Endodermal cell (in vitro differentiated cells): ENCODE measurements at places on chromosomes 12 and 14. TPM values are rescaled to one million over a fixed set of nuclear protein-coding genes. Genes with fewer than 3 reads are reported as not detected.

DNA sequence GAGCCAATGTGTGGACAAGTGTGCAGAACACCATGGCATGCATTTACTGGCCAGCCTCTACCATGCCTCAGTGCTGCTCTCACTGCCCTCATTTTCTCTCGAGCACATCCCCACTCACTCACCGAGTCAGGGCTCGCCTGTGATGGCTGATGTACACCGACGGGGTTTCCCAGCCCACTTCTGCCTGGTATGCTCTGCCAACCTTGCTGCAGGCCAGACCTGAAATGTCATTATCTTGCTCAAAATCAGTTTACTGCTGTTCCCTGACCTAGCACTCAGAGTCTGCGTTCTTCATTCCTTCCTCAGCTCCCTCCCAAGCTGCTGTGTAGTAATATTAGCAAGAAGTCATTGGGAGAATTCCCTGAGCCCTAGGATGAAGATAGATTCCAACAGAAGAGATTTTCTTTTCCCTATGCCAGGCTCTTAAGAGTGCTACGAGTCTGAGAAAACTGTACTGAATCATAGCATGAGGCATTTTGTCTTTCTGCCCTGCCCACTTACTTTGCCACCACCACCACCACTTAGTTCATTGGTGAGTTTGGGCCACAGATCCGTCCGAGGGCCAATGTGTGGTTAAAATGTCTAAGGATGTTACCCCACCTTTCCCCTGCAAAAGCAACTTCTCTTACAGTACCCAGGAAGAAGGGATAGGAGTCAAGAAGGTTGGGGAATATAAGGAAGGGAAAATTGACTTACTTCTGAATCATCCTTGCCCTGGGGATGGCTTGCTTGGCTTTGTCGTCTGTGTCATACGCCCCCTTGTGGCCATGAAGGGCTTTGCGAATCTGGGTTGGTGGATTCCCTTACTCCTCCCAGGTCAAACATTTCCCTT is 51.0 kb downstream of the BMAL2 start:
- peaks cover 5% of the 10 kb centered on the region for H3K36me3 ChIP-seq
- H3K27ac ChIP-seq = no peak overlapping the region
- H3K4me3 ChIP-seq = no peak overlapping the region
- peak; percentile 97 for DNase-seq
- H3K27me3 ChIP-seq = no peaks in the 10 kb centered on the region

GRCh38 chr12:89576572-89577220 is 50.8 kb upstream of the POC1B start:
- H3K27ac ChIP-seq = no peak overlapping the region
- H3K27me3 ChIP-seq = no peaks in the 10 kb centered on the region
- no peak for DNase-seq

GRCh38 chr14:70130482-70130881 is 58.3 kb downstream of the SLC8A3 start:
- no peaks in the 10 kb centered on the region for H3K36me3 ChIP-seq
- no peaks in the 10 kb centered on the region for H3K27me3 ChIP-seq
- no peak overlapping the region for H3K27ac ChIP-seq
- DNase-seq = no peak
- no peak overlapping the region for H3K4me3 ChIP-seq
- no peaks in the 10 kb centered on the region for H3K4me1 ChIP-seq

DNA sequence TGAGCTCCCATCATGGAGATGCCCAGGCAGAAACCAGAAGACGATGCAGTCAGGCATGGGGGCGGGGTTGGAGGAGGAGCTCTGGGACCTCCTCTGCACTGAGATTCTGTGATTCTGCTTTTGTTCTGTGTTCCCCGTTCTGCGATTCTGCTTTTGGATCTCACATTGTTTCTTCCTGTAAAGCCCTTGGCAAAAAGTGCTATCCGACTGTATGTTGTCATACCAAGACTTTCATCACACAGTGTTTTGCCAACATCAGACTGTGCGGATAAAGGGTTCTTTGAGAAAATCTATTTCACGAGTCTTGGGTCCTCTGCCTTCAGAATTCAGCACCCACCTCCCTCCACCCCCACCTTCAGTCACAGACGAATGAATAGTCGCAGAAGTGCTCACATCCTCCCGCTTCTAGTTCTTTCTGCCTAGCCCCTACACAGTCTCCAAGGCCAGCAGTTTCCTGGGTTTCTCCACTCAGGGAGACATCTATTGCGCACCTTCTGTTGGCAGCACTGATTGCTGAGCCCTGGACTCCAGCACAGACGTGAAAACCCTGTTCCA is 24.7 kb upstream of the PWP1 start:
- H3K27me3 ChIP-seq = no peaks in the 10 kb centered on the region
- H3K27ac ChIP-seq = no peak overlapping the region
- H3K36me3 ChIP-seq = no peaks in the 10 kb centered on the region

DNA sequence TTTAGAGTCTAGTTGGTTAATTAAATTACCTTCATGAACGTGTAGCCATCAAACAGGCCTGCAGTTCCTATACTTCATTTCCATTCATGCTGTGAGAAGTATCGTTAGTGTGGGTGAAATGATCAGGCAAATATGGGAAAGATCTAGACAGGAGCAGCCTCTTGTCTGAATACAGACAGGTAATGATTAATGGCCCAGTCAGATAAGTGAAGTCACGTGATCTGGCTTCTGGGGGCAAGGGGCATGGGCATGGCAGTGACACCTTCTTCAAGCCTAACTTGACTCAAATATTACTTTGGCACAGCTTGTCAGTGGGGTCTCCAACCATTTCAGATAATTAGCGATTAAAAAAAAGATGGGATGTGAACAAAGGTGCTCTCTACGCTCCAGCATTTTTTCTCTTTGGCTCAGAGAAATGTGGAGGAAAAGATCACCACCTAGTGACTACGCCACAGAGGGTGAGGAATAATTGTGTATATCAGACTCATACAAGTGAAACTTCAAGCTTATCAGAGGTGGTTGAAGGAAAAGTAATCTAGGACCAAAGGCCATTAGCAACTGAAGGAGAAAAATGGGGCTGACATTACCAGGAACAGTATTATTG is 17.8 kb downstream of the GUCY2C start:
- H3K27ac ChIP-seq = no peak overlapping the region
- H3K4me3 ChIP-seq = no peak overlapping the region
- H3K4me1 ChIP-seq = no peaks in the 10 kb centered on the region
- no peak for DNase-seq

DNA sequence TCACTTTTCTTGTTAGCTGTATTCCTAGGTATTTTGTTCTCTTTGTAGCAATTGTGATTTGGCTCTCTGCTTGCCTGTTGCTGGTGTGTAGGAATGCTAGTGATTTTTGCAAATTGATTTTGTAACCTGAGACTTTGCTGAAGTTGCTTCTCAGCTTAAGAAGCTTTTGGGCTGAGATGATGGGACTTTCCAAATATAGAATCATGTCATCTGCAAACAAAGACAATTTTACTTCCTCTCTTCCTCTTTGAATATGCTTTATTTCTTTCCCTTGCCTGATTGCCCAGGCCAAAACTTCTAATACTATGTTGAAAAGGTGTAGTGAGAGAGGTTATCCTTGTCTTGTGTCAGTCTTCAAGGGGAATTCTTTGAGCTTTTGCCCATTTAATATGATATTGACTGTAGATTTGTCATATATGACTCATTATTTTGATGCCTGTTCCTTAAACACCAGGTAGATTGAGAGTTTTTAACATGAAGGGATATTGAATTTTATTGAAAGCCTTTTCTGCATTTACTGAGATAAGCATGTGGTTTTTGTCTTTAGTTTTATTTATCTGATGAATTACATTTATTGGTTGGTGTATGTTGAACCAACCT is 26.7 kb downstream of the CLECL1 start:
- H3K27me3 ChIP-seq = no peaks in the 10 kb centered on the region
- no peak overlapping the region for H3K4me3 ChIP-seq
- peaks cover 7% of the 10 kb centered on the region for H3K4me1 ChIP-seq
- no peak for DNase-seq
- H3K36me3 ChIP-seq = no peaks in the 10 kb centered on the region
- no peak overlapping the region for H3K27ac ChIP-seq

DNA sequence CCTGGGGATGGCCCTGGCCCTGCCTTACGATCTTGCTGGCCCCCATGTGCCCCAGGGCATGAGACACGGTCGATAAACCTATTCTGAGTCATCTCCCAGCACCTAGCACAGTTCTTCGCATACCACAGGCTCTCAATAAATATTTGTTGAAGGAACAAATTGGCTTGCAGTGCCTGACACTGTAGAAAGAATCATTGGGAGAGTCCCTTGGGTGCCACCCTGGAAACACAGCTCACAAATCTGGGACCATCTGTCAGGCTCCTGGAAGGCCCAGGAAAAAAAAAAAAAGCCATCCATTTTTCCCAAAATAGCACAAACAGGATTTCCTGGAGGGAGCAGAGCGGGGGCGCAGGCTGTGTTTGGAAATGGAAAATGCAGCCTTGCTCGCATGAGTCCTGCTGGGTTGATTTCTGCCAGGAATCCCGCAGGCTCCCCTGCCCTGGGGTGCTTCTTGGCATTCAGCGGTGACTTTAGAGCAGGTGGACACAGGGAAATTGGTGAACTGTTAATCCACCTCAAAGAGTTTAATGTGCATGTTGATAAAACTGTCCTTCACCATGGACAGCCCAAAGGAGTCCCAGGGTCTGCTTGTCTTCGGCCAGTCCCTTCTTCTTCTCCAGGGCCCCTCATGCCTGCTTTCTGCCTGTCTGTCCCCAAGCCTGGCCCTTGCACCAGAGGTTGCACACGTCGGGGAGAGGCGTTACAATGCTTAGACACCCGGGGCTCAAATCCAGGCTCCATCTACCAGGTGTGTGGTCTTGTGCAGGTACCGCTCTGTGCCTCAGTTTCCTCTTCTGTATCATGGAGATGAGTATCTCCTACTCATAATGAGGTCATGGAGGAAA is 106.1 kb upstream of the RFLNA start:
- H3K4me3 ChIP-seq = no peak overlapping the region
- H3K4me1 ChIP-seq = peaks cover 8% of the 10 kb centered on the region
- no peak overlapping the region for H3K27ac ChIP-seq
- H3K27me3 ChIP-seq = no peaks in the 10 kb centered on the region

GRCh38 chr14:22554498-22555383 is 34.3 kb downstream of the DAD1 start:
- H3K36me3 ChIP-seq = no peaks in the 10 kb centered on the region
- H3K4me3 ChIP-seq = no peak overlapping the region
- no peak overlapping the region for H3K27ac ChIP-seq
- H3K4me1 ChIP-seq = no peaks in the 10 kb centered on the region
- no peaks in the 10 kb centered on the region for H3K27me3 ChIP-seq

- H3K4me1 ChIP-seq = no peaks in the 10 kb centered on the region
- no peak for DNase-seq
- no peaks in the 10 kb centered on the region for H3K27me3 ChIP-seq
- no peak overlapping the region for H3K27ac ChIP-seq
Measured at GRCh38 chr12:87015352-87015751, 759.2 kb upstream of the MGAT4C start.

DNA sequence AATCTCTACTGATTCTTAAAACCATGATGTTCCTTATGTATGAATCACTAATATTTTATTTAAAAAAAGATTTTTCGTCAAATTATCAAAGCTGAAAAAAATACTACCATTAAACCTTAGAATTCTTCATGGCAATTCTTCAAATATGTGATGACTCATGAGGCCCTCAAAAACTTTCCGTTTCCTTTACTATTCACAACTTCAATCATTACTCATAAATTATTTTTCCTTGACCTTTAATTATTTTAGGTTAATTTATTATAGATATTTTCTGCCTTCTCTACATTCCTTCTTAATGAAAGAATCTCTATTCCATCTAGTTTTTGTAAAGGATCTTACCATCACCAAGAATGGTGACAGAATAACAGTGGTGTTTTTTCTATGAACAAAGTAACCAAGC is 162.1 kb upstream of the SOX5 start:
- H3K36me3 ChIP-seq = no peaks in the 10 kb centered on the region
- no peaks in the 10 kb centered on the region for H3K4me1 ChIP-seq
- H3K27me3 ChIP-seq = no peaks in the 10 kb centered on the region
- no peak overlapping the region for H3K4me3 ChIP-seq

DNA sequence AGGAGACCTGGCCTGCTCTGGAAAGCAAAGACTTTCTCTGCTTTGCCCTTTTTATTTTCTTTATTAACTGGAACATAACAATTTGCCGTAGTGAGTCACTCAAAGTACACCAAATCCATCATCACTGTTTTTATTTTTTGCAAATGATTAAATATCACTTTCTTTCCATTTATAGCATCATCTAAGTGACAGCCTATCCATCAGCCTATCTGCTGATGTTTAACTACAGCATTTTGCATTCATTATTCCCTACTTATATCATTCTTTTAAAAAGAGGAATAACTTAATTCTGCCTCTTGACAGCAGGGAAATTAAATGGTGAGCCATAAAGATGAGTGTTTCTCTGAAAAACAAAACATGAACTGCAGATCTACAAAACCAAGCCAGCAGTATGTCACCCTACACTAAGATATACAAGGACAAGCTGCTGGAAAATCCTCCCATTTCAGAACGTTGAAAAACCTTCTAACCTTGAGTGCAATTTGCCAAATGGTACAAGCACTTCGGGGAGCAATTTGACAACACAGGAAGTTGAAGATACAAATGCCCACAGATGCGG is 821.3 kb upstream of the TMEM132C start:
- no peak overlapping the region for H3K4me3 ChIP-seq
- no peaks in the 10 kb centered on the region for H3K27me3 ChIP-seq
- DNase-seq = no peak
- H3K4me1 ChIP-seq = no peaks in the 10 kb centered on the region
- no peak overlapping the region for H3K27ac ChIP-seq

GRCh38 chr12:51955702-51956101 is 4.2 kb downstream of the ACVR1B start:
- no peak overlapping the region for H3K27ac ChIP-seq
- H3K4me1 ChIP-seq = no peaks in the 10 kb centered on the region
- H3K36me3 ChIP-seq = peaks cover 24% of the 10 kb centered on the region
- peak; percentile 36 for DNase-seq

Gene KLHDC2
- 42.1 and 45.8 TPM in 2 replicates for total RNA-seq

Gene GPD1
- 0.45 to 1.3 TPM (median 0.93 TPM) in 3 replicates for total RNA-seq

Gene DHRS2
- total RNA-seq = 0.50 and 0.66 TPM in 2 replicates

Gene KRT72
- not detected in 3 replicates for total RNA-seq

Gene CLEC14A
- 0.45 and 0.59 TPM in 2 replicates for total RNA-seq

Gene DAO
- not detected in 2 replicates for total RNA-seq

Gene CIROP
- 1.4 and 1.6 TPM in 2 replicates for total RNA-seq

Gene LIN7A
- 27.2 to 32.6 TPM (median 27.9 TPM) in 3 replicates for total RNA-seq

Gene PRKD1
- 9.9 and 12.0 TPM in 2 replicates for total RNA-seq
